SK-N-MC (cell line): ENCODE measurements at places on chromosomes 3 and 15.

DNA sequence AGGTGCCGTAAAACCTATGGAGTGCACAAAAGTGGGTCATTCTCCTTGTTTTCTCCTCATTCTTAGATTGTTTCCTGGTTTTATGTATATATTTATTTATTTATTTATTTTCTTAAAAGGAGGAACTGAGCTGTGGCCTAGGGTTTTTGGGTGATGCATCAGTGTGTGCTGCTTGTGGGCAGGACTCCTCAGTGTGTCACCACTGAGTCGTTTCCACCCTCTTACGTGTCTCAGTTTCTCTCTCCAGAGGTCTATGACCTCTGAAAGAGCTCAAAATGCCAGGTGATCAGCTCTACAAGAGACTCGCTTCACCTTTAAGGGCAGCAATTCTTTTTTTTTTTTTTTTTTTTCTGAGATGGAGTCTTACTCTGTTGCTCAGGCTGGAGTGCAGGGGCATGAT is 72.9 kb downstream of the CD200 start:
- DNase-seq, result no peak

GRCh38 chr3:145124900-145125678 is 1035.9 kb downstream of the PLOD2 start:
- no peak for DNase-seq

DNA sequence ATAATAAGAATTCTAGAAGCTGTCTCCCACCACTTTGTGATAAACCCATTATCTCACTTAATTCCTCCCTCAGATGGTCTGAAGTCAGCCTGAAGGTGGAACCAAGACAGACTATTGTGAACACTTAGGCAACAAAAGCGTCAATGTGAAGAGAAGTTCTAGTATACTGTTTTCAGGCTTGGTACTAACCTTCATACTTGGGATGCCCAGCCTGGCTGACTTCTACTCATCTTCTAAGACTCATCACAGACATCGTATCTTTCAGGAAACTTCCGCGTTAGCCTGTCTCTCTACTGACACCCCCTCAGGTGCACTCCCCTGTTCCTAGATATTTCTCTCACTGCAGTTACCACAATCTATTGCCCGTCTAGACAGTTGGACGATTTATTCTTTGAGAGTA is 201.2 kb downstream of the SATB1 start:
- no peak for DNase-seq

- DNase-seq, result no peak
Observed at GRCh38 chr3:138912237-138912636, 34.7 kb downstream of the FOXL2 start.

DNA sequence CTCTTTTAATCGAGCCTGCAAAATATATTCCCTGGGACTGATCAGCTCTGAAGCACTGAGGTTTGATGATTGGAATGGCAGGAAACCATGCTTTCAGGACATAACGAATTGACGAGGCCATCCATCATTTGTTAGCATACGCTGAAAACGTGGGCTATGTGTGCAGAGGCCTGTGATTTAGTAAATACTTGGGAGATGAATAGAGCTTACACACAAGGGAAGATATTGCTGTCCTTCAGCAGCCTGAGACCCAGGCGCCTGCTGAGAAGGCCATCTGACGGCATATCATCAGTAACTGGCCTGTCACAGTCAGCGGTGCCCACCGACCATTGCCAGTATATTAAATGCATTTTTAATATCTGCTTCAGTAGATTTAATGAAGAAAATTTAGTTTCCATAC is 16.2 kb downstream of the CDIN1 start:
- no peak for DNase-seq

GRCh38 chr3:181700168-181701087 is 11.3 kb upstream of the SOX2 start:
- no peak for DNase-seq

DNA sequence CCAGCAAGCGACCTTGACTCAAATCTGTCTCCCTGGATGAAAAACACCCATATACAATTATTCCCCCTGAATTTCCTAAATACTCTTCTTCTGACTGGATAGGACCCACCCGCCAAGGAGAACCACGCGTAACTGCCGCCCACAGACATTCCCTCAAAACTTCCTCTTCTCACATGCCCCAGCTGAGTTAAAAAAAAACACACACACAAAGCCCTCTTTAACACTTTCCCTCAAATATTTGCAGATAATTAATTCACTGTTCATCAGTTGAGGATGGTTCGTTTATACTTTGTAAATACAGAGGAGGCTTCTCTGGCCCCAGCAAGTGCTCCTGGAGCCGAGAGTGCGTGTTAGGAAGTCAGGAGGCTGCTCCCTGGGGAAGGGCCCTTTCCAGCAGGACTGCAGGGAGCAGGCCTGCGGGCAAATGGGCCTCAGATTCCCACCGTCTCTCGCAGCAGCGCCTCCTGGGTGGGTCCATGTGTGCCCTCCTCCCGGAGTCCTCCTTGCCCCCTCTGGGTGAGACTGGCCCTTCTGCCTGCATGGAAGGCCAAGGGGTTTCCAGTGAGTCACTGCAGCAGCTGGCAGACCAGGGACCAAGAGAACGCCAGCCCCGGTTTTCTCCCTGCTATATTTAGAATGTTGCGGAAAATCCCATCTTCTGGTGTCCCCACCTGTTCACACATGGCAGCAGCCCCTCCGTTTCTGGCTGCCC is 46.8 kb downstream of the MGLL start:
- DNase-seq, result no peak

DNA sequence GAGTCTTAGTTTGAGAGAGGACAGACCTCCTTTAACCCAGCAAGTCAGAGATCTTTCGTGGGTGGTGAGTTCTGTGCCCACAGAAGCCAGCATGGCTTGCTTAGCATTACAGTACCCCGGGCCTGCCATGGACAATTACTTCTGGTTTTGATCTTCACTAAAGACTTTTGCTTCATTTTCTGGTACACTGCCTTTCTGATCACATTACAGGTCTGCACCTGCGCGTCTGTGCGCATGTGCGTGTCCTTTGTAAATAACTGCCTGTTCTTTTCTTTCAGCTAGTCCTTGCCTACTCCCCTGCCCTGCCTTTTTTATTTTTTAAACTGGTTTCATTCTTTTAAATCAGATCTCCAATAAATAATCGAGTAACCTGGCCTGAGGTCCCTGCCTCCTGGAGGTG is 57.1 kb upstream of the CMTM8 start:
- DNase-seq, result no peak

DNA sequence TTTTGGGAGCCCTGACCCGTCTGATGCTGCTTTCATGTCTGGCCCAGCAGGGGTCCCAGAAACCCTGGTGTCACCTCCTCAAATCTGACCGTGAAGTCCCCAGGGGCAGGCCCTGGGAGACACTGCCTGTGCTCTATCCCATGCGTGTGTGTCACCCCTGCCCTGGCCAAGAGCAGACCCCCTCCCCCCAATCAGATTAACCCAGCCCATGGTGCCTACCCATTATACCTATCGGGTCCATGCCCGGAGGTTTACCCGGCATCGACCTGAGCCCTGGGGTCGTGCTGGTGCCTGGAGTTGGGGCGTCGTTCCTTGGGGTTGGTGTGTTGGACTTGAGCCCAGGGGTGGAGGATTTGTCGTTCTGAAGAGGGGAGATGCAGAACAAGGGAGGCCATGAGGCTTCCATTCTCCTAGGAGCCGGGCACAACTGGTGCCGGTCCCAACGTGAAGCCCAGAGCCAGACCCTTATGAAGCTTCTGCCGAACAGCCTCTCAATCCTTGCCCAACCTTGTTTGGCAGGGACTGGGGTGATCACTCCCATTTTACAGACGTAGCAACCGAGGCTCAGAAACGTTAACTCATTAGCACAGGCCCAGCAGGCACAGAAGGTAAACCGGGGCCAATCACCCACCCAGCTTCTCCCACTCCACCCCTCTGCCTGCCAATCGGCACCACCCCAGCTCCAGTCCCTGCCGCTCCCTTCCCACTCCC is 39.6 kb downstream of the TLE3 start:
- DNase-seq, result no peak

- DNase-seq, result no peak
Observed at GRCh38 chr15:80434926-80435720, 30.9 kb downstream of the ARNT2 start.

- no peak for DNase-seq
Observed at GRCh38 chr3:10248984-10249748, 907 bp downstream of the TATDN2 start.

- no peak for DNase-seq
Observed at GRCh38 chr3:126422571-126423091, 27.9 kb downstream of the CFAP100 start.

DNA sequence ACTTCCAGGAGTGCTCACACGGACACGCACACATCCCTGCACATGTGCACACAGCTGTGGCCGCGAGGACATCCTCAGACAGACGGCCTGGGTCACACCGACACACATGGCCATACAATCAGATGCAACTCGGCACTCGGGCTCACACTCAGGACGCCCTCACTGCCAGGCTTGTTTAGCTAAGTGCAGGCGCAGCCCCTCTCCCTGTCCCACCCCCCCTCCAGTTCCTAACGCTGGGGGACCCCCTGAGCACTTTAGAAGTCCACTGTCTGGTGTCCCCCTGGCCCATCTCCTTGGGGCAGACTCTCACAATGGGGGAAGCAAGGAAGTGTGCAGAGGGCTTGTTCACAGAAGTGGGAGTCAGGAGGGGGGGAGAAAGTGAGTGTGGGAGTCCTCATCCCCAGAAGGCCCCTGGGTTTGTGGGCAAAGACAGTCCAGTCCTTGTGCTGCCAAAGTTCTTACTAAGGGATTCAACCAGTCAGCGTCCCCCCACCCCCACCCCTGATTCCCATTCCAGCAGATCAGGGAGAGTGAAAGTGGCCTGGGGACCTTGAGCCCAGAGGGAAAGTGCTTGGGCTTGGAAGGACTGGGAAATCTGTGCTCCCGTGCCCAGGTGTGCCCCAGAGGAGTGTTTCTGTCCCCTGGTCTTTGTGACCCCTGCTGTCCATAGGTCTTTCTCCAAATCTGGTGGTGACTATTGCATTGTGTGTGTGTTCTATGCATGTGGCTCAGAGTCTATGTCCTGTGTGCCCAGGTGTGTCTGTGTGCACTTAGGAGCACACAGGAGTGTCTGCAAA is 767 bp upstream of the GATA2 start:
- no peak for DNase-seq

DNA sequence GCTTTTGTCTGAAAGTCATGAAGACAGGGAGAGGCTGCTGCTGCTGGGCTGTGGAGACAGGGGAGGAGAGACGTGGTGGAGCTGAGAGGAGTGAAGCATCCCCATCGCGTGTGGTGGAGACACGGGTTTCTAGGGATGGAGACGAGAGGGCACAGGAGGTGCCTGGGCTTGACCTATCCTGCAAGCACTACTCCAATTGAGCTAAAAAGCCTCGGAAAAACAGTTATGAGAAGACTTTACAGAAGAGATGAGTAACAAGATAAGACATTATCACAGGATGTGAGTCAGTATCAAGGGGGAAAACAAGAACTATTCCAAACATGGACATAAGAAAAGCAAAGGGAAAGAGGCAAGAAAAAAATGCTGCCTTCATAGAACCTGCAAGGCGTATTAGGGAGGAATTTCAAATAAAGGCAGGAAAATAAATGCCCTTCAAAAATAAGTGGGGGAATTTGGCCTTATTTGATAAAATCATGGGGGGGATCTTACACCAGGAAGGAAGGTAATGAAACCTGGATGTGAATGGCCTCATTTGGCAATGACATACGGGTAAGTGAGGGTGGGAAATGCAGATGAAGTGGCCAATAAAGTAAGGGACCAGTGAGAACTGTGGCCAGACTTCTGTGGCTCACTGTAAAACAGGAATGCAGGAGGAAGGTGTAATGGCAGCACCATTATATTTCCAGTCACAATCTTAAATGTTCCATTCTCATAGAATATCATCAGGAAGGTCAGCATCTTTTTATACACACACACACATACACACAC is 97.9 kb downstream of the PLD1 start:
- DNase-seq, result no peak

DNA sequence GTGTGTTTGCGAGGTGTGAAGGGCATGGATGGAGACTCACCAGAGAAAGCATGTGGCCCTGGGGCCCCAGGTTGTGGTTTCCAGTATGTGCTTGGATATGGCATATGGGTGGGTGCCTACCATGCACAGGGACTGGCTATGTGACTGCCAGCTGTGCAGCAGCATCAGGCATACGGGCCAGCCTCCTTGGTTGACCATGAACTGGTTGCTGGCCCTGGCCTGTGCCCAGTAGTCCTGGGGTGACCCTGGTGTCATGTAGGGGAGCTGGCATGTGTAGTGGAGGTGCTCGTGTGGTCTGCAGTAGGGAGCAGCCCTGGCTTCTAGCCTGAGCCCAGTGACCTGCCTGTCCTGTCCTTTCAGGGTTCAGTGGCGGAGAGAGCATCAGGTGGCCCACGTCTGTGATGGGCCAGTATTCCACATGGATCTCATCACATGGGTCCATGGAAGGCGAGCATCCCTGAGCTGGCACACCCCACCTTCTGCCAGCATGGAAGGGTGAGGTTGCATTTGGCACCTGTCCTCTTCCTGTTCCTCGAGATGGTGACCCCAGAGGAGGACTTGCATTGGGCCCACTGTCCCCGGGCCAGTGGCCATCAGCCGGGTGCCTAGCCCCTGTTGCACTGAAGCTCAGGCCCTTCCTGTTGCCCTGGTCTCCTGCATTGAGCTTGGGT is 228.9 kb downstream of the SNRPN start:
- no peak for DNase-seq

DNA sequence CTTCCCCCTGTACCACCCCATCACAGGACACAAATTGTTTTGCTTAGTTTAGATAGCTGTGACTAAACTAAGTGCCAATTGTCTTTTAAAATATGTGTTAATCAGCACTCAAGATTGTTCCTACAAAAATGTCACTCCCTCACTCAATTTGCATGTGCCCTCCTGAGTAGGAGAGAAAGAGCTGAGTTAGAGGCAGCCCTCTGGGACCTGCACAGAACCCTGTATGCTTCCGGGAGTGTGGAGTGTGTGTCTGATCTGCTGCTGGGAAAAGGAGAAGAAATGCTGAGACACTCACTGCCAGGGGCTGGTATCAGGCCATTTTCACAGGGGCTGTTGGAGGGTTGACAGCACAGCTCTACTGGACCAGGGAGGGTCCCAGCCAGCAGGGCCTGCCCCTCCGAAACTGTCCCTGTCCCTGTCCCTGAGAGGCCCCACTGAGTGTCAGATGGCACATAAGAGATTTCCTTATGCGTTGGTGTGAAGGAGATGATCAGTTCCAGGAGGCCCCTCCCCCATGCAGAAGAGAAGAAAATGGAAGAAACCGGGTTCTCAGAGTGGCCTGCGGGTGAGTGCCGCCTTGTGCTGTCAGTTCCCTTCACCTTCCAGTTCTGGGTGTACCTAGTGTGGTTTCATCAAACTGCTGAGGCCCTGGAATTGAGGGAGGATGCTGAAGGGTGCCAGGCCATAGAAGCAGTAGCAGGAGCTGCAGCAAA is 3.9 kb upstream of the B3GNT5 start:
- DNase-seq, result no peak

DNA sequence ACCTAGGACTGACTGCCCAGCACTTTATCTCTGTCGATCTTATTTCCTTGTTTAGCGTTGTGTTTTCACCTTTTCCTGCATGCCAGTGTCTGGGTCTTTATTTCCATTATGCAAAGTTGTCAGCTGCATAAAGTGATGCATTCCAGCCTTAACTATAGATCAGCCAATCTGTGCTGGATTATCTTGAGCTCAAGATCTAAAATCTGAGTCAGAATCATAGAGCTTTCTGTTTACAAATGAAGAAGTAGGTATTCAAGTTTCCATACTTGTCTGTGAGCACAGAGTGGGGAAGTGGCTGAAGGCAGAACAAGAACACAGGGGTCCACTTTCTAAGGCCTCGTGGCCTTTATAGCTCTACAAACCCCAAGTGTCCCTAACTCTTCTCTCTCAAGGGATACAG is 82.4 kb upstream of the PLCL2 start:
- no peak for DNase-seq
